ENCODE measurements at places on chromosomes 11 and 22.

DNA sequence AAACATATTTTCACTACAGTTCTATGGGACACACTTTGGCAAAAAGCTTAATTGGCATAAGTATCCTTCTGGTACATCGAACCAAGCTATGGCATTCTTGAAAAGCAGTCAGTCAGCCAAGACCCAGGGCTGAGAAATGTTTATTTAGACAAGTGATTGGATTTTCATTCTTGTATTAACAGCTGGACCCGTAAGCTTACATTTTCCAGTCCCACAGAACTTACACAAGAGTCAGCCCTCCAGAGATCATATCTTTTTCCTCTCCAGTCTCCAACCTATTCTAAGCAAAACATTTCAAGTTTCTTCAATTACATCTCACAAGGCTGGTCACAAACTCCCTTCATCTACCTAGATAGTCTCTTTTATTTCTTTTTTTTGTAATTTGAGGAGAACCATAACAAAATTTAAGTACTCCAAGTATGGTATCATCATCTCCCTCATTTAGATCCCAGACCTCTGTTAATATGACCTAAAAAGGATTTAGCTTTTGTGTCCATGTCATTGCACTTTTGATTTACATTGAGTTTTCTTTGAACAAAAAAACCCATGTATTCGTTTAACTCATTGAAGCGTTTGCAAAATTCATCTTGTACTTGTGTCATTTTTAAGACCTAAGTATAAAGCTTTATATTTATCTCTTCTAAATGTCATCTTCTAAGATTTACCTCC, 67.9 kb upstream of the GRK3 start:
- no peaks in the 10 kb centered on the region for H3K36me3 ChIP-seq
- H3K4me1 ChIP-seq, result no peaks in the 10 kb centered on the region
- H3K4me3 ChIP-seq, result no peak overlapping the region
- H3K27me3 ChIP-seq, result peaks cover 3% of the 10 kb centered on the region

GRCh38 chr11:126874276-126874675, 126.3 kb downstream of the KIRREL3 start:
- H3K36me3 ChIP-seq, result no peaks in the 10 kb centered on the region
- H3K27me3 ChIP-seq, result no peaks in the 10 kb centered on the region

GRCh38 chr11:111938687-111939160, 1.6 kb downstream of the DIXDC1 start:
- H3K36me3 ChIP-seq, result no peaks in the 10 kb centered on the region
- peak overlapping the region; percentile 88 for H3K27ac ChIP-seq
- H3K4me3 ChIP-seq, result peak overlapping the region; percentile 79

GRCh38 chr11:68471360-68472340, 11.1 kb downstream of the PPP6R3 start:
- peaks cover 37% of the 10 kb centered on the region for H3K4me1 ChIP-seq
- peak; percentile 96 for DNase-seq
- H3K27me3 ChIP-seq, result no peaks in the 10 kb centered on the region
- peak overlapping the region; percentile 96 for H3K27ac ChIP-seq

- no peaks in the 10 kb centered on the region for H3K27me3 ChIP-seq
- DNase-seq, result peak; percentile 37
- peaks cover 3% of the 10 kb centered on the region for H3K4me1 ChIP-seq
- peaks cover 15% of the 10 kb centered on the region for H3K36me3 ChIP-seq
- no peak overlapping the region for H3K4me3 ChIP-seq
Measured at GRCh38 chr22:41361716-41362310, 19.9 kb upstream of the TEF start.

DNA sequence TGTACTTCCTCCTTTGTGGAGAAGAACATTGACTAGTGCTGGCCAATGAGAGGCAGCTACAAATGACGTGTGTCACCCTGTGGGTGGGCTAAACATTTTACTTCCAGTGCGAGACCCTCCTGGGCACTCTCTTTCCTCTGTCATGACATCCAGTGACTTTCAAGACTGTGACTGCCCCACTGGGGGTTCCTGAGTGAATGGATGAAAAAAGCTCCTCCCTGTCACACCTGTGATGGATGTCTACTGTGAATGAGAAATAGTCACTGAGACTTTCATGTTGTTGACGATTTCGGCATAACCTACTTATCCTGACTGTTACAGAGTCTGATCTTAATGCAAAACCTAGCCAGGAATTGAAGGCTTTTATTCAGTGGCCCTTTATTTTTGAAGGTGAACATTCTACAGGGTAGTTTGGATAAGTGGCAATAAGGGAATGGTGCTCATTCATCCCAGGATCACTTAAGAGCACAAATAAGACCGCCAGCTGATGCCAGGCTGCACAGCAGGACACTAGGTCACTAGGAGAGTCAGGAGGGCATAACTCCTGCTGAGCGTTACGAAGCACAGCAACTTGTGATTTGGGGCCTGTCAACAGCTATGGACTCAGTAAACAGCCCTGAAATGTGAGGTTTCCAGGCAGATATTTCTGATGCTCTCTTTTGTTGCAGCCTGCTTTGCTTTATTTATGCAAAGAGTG, 636.6 kb downstream of the NTM start:
- no peaks in the 10 kb centered on the region for H3K36me3 ChIP-seq
- no peak overlapping the region for H3K27ac ChIP-seq
- H3K4me3 ChIP-seq, result no peak overlapping the region
- DNase-seq, result no peak
- H3K27me3 ChIP-seq, result no peaks in the 10 kb centered on the region
- no peaks in the 10 kb centered on the region for H3K4me1 ChIP-seq

DNA sequence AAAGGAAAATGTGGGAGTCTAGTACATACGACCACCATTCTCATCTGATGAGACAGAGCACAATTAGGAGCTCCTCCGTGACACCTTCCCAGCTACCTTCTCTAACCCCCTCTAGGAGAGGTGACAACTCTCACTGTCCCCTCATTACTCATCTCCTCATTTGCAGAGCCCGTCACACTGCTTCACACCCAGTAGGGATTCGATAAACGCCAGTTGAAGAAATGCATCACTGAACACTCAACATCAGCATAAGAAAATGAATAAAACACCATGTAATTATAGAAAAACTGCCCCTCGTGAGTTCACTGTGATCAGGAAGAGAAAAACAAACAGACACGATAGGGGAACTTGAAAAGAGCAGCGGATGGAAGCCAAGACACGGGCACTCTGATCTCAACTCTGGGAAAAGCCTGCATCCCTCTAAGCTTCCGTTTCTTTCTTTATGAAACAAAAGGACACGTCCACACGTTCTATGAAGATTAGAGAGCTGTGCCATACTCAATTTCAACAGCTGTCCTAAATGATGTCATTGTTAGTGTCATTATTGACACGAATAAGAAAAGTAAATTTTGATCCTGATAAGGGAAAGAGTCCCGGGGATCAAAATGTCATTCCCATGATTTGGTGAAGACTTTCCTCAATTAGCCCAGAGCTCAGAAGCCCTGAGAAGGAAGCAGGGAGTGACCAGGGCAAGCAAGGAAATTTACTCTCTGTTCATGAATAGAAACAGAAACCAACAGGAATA, 356.9 kb downstream of the LARGE1 start:
- DNase-seq, result no peak
- no peak overlapping the region for H3K27ac ChIP-seq
- H3K36me3 ChIP-seq, result no peaks in the 10 kb centered on the region
- H3K4me3 ChIP-seq, result no peak overlapping the region
- H3K4me1 ChIP-seq, result no peaks in the 10 kb centered on the region

DNA sequence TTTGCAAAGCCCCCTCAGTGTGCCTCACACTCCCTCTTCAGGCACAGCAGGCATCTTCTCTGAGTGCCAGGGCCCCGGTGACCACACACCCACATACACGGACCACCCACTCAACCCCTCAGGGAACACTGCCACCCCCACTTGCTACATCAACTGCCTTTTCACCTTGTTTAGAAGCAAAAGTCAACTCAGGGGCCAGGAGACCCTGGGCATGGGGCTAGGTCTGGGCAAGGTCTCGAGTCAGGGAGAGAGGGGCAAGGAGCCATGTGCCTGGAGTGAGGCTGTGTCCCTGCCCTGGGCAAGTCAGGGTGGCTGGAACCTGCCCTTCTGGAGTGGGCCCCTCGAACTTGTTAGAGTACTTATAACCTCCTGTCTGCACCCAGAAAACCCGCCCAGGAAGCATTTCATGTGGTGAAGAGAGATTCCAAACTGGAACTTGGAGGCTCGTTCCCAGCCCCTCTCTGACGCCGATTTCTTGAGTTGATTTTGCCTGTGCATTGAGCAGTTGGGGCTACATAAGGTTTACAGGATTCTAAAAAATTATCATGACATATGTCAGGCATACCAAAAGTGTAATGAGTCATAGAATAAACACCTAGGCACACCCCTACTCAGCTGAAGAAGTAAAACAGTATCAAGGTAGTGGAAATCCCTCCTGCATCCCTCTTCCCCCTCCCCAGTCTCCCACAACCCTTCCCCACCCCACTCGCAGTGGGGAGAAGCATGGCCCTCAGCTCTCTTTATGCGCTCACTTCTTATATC, 74.3 kb downstream of the MYEOV start:
- DNase-seq, result peak; percentile 64
- peaks cover 8% of the 10 kb centered on the region for H3K4me1 ChIP-seq
- no peaks in the 10 kb centered on the region for H3K36me3 ChIP-seq
- no peak overlapping the region for H3K27ac ChIP-seq
